Pons (tissue), 1 donor: ENCODE measurements at places on chromosomes 2 and 18.

- DNase-seq: no peak
Observed at GRCh38 chr2:208595386-208596275, 189.0 kb downstream of the PTH2R start.

DNA sequence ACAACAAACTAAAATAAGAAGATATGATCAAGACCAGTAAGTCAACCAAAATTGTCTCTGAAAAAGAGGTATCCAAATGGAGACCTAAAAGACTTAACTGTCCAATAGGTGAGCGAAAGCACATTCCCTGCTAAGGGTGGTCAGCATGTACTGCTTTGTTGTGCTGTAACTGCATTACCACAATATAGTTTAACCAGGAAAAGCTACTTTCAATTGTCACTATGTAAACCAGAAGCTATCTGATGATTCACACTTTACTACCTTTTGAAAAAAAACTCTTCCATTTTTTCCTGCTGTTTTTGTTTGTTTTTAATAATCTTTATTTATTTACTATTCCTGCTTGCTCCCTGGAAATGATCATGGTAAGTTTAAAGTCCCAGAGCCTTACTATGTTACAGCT, 36.1 kb downstream of the ASXL2 start:
- DNase-seq: no peak

GRCh38 chr2:88933091-88933490, 241.6 kb downstream of the RPIA start:
- DNase-seq: no peak

DNA sequence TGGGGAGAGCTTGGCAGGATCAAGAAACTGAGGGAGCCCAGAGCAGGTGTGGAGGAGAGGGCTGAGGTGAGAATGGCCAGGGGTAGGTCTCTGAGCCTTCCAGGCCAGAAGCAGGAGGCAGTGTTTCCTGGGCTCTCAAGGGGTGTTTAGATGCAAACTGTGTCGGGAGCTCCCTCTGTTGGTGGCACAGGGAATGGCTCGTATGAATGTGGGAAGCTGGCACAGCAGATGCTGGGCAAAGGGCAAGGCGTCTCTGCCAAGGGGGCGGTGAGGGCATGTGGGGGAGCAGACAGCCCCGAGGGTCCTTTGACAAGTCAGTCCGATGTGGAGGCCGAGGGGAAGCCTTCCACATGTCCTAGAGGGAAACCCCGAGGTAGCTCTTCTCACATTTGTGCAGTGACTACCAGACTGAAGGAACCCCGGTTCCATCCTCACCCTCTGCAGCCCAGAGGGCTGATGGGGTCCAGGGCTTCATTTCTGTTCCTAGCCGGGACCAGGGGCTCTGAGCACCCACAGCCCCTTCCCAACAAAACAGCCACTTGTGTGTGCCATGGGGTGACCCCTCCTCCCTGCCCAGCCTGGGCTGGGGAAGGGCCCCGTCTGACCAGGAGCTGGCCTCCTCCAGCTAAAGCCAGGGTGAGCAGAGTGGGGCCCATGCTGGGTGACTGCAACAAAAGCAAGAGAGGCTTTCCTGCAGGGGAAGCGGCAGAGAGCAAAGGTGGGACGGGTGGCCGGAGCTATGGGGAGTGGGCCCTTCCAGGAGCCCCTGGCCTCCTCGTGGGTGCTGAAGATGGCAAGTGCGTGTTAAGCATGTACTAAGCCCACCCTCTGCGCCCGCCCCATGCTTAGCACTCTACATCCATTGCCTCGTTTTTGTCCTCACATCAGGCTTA, 103.4 kb downstream of the SEPTIN10 start:
- DNase-seq: peak; percentile 66

- DNase-seq: no peak
Observed at GRCh38 chr2:8153258-8153718, 528.6 kb upstream of the ID2 start.

DNA sequence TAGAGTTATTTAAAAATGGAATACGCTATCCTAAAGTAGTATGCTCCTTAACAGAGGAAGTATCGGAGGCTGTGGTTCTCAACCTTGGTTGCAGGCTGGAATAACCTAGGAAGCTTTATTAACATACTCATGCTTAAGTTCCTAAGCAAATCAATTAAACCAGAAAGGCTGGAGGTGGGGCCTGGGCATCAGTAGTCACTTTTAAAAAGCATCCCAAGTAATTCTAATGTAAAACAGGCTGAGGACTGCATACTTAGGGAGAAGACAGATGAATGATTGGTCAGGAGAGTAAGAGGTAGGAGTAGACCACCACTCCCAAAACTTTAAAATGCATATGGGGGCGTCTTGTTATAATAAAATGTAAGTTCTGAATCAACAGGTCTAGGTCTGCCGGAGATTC, 15.3 kb downstream of the ACAA2 start:
- DNase-seq: no peak

DNA sequence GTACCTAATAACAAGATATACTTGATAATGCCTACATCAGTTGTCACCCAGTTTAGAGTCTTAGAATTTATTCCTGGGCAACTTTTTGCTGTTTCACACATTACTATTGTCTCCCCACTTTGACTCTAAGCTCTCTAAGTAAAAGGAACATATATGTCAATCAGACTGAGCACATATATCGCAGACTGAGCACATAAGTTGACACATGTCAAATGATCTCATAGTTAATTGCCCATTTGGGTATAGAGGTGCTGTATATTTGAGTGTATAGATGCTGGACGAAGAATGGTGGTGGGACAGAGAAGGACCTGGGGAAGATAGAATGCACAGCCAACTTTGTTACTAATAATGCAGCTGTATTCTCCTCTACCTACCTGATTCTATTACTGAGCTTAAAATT, 746.0 kb upstream of the CDH2 start:
- no peak for DNase-seq
